ENCODE measurements at places on chromosomes 5 and 9.

DNA sequence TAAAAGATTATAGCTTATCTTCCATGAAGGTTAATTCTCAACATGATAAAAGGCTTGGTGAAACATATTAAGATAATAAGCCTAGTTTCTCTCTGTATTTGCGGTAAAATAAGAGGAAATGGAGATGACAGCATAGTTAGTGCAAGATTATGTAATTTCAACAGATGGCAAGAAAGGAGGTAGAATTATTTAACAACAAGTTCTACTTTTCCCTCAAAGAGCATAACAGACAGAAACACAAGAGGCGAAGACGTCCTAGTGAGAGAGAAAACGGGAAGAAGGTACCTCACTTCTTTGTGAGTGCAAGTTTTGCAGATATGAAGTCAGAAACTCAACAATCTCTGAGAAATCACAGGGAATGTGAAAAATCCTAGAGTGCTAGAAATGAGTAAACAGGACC is 144.8 kb upstream of the ADCY2 start:
- no peak for DNase-seq

DNA sequence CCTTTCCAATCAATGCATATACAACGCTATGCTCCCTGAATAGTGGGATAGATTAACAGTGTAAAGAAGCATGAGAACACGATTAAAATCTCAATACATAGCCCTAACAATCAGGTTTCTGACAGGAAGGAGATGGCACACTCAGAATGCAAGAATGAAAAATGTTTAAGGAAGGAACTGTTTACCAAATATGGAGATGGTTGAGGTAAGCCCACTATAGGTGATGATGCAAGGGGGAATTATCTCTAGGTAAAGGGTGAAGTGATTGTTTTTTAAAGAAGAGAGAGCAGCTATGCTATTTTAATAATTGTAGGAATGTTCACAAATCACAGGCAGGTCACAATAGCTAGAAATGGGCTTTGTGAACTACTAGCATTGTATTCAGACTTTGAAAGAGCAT is 302.4 kb downstream of the CHSY3 start:
- DNase-seq = no peak

DNA sequence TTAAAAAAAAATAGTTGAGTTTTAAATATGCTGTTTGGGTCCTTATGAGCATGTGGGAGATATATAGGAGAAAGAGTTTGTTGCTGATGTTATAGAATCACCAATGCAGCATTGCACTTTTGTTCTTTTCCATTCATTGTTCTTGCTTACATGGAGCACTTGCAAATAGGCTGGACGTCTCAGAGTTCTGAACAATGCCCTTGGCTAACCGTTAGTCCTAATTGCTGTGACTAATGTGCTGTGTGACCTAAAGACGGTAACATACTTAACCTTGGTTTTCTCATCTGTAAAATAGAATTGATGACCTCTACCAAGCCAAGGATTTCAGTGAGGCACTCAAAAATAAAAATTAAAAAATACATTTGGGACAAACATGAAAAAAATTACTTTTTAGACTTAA is 29.8 kb downstream of the PIK3R1 start:
- no peak for DNase-seq

DNA sequence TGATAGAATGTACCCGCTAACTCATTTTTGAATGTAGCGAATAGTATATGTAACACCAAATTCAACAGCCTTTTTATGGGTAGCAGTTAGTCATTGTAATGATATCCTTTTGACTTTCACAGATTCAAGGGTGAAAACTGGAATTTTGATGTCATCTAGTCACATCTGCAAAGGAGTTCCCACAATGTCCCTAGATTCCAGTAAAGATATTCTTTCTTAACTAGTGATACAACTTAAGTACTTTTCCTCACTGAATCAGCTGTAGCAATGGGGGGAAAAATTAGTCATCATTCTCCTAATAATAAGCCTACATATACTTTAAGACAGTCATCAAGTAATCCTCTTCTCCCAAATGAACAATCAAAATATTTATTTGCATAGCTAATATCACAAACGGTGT is 11.5 kb upstream of the SSBP2 start:
- DNase-seq = no peak

GRCh38 chr9:74753650-74754049 is 134.1 kb downstream of the TRPM6 start:
- no peak for DNase-seq

GRCh38 chr5:83751201-83751600 is 30.5 kb upstream of the HAPLN1 start:
- no peak for DNase-seq

GRCh38 chr9:80492221-80492620 is 920.5 kb downstream of the TLE4 start:
- no peak for DNase-seq

GRCh38 chr5:78496373-78496772 is 136.0 kb downstream of the SCAMP1 start:
- no peak for DNase-seq

DNA sequence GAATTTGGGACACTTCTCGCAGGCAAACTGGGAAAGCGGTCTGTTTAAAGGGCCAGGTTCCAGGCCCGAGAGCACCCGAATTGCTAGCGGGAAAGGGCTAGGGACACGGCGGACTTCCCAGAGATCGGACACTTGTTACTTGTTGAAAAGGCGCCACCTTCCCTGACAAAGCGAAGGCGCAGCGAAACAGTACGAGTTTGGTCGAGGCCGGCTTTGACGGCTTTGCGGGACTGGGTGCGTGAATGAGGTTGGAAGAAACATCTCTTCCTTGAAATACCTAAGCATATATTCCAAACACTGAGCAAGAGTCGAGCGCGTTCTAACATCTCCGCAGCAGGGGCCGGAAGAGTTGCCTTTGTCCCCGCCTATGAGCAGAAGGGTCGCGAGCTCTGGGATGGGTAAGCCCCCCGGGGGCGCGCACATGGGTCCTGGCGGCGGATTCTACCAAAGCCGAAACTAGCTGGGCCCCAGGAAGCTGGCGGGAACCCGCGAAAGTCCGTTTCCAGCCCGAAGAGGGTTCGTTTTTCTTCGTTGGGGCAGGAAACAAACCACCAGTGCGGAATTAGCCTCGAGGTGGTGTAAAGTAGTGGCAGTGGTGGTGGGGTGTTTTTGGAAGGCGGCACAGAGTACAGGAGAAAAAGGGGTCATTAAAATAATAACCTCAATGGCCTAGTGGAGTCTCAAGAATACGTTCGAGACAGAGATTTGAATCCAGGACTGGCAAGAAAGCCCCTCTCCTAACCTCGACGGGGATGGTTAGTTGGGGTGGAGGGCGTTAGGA is 1.5 kb downstream of the GDNF start:
- no peak for DNase-seq

DNA sequence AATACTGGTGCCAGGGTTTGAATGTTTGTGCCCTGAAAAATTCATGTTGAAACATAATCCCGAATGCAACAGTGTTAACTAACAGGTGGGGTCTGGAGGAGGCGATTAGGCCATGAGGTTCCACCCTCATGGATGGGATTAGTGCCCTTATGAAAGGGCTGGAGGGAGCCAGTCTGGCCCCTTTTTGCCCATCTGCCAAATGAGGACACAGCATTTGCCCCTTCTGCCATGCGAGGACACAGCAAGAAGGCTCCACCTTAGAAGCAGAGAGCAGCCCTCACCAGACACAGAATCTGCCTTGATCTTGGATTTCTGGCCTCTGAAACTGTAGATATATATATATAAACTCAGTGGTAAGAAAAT is 32.6 kb upstream of the RNF130 start:
- DNase-seq = no peak

DNA sequence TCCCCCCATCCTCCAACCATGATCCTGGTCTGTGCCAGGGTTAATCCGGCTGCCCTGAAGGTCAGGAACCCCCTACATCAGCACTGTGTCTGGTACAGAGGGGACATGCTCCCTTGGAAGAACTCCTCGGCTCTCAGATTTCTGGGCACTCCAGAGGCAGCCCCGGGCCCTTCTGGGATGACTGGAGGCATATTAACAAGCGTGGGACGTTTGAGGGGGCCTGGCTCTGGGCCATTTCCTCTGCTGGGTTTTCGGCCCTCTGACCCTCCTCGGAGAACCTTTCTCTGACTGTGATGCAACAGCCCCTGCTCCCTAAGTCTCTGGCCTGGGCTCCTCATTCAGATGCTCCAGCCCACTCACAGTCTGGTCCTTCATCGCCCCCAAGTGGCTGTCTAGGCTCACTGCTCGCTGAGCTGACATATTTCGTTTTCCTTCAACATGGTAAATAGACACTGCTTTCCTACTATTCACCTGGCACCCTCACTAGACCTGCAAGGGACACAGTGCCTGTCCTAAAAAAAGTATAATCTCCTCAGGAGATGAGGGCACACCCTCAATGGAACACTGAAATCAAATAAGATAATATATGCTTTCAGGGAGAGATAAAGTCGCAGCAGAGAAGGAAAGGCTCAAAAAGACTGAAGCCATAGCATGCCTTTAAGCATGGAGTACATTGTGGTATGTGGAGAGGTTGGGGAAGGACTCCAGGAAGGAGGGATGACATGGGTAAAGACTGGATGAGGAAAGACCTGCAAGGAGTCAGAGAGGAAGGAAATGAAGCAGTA is 404.7 kb upstream of the TRPC7 start:
- DNase-seq = no peak

GRCh38 chr5:75342836-75343235 is 5.8 kb downstream of the HMGCR start:
- DNase-seq = no peak

DNA sequence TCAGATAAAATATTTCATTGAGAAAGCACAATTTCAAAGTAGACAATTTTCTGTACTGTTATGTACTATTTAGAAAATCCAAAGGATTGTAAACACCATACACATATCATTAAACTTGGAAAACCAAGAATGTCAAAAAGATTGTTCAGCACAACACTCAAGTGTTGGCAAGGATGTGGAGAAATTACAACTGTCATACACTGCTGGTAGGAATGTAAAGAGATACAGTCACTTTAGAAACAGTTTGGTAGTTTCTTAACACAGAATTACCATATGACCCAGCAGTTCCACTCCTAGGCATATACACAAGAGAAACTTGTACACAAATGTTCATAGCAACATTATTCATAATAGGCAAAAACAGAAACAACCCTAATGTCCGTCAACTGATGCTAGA is 71.2 kb downstream of the OR2K2 start:
- no peak for DNase-seq

GRCh38 chr5:150515446-150515845 is 7.5 kb downstream of the NDST1 start:
- DNase-seq = no peak
